ENCODE measurements at places on chromosomes 7 and 10.

GRCh38 chr7:77823787-77824186 is 25.2 kb downstream of the PHTF2 start:
- no peak for DNase-seq

DNA sequence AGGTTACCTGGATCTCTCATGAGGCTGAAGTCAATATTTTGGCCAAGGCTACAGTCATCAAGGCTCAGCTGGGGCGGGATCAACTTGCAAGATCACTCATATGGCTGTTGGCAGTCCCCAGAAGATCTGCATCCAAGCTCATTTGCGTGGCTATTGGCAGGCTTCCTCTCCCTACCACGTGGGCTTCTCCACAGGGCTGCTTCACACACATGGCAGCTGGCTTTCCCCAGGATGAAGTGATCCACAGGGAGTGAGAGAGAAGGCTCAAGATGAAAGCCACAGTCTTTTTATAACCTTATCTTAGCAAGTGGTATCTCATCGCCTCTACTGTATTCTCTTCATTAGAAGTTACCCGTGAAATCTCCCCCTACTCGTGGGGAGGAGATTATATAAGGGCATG is 167.4 kb downstream of the TMEM26 start:
- peak; percentile 36 for DNase-seq

- no peak for DNase-seq
Measured at GRCh38 chr10:126621846-126622245, 48.6 kb downstream of the C10orf90 start.

DNA sequence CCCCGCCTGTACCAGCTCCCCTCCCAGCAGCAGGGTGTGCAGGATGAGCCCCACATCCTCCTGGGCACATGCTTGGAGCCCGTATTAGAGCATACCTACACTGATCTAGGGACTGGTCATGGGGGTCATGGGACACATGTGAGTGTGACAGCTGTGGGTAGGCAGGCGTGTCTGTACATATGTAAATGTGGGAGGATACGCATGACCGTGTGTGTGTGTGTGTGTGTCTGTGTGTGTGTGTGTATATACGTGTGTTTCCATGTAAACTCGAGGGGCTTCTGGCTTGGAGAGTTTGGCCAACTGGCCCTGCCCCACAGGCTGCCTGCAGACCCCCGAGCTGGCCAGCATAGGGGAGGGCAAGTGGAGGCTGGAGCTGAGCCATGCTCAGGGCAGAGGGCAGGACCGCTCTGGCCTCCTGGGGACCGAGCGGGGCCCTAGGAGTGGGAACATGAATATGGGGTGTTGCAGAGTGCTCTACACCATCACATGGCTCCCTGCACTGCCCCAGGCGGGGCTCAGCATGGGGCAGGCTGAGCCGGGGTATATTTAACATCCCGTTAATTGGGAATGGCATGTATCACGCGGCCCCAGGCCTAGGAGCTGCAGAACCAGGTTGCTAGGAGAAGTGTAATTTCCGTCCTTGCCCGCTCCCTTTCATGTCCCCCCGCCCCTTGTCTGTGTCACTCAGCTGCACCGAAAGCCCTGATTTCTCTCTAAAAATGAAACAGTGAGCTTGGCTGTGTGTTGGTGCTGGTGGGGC is 152.7 kb upstream of the PCBD1 start:
- DNase-seq: no peak

Data from EH (cell line).